ENCODE measurements at places on chromosomes 5 and 9.

GRCh38 chr9:37399336-37399735 is 23.2 kb upstream of the GRHPR start:
- no peak for DNase-seq

GRCh38 chr9:35566417-35566816 is 38.6 kb upstream of the TESK1 start:
- DNase-seq: no peak

DNA sequence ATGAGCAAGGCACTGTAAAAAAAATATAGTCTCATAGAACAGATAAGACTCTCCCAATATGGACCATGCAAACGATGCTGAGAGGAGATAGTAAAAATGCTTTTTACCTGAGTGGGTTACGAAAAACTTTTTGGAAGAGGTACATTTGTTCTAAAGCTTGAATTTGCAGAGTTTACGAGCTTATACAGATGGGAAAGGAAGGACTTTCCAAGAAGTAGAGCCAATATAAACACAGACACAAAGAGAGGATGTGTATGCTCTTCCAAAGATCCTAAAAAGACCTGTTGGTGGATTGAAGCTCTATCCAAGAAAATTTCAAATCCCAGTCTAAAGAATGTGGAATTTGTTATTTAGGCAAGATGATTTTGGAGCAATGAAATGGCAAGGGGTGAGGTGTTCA is 127.1 kb upstream of the SLCO6A1 start:
- no peak for DNase-seq

GRCh38 chr5:64458948-64459347 is 46.9 kb upstream of the RGS7BP start:
- DNase-seq: no peak

DNA sequence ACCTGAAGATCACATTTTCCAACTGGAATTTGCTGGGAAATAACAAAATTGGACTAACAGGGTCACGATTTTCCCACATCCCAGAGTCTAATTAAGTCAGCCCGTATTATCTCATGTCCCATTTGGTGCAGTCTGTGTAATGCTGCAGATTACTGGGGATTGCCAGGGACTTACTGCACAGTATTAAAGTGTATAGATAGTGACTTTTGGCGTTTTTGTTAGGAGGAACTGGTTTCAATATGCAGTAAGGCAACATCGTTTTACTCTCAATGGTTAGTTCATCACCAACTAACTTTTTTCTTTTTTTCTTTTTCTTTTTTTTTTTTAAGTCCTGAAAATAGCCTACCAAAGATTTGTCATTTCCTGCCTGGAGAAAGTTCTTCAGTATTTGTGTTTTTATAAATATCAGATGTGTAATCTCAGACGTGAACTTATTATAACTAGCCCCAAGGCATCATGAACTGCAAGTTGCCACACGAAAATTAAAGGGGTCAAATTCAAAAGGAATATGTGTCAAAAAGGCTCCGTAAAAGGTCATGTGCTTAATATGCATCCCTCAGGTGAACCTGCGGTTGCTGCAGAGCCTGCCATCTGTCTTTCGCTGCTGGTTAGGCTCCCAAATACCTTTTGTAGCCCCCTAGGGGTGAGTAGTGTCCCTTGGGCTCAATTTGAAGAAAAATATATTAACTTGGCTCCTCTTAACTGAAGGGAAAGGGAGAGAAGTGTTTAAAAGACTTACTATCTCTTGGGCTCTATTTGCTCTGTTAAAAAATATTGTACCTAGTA is 176.7 kb upstream of the ADAMTSL1 start:
- DNase-seq: no peak

DNA sequence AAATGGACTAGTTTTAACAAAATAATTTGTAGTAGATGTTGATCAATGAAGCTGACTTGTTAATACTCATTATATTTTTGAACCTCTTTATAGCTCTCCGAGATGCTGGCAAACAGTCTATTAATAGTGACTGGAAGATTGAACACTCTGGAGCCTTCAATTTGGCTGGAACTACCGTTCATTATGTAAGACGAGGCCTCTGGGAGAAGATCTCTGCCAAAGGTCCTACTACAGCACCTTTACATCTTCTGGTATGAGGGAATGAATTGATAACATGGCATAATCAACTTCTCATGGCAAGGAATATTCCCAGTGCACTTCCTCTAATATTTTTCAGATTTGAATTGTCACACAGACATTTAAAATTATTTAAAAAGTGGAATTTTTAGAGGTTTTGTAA is 68.2 kb upstream of the MINAR2 start:
- no peak for DNase-seq

GRCh38 chr9:79858508-79858907 is 286.7 kb downstream of the TLE4 start:
- peak; percentile 78 for DNase-seq

DNA sequence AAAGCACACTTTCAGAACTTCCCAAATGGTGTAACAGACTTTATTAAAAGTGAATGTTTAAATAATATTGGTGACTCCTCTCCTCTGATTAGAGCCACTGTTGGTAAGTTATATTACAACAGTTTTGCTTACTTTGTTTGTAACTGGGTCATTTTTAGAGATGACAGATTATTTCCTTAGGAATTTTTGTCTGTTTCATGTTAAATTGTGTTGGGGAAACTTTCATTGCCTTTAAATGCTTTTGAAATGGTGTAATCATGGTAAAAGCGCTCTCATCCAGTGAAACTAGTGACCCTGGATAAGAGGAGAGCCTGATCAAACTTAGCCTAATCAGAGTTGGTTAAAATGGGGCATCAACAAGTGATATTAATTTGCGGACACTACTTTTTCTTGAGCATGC is 39.4 kb downstream of the TNPO1 start:
- no peak for DNase-seq

DNA sequence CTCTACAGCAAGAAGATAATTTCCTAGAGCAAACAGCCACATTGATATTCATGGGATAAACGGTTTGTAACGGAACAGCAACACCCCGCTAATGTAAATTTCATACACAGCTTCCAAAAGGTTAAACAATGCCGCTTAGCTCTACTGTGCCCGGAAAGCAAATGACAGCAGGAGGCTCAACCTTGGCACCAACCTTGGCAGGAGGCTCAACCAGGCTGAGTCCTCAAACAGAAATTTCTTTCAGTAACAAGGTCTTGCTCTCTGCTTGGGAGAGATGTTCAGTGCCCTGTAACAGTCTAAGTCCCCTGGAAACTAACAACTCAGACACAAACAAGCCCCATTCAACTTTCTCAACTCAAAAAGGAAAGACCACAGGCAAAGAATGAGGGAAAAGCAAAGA is 11.1 kb upstream of the PPP1R2B start:
- DNase-seq: no peak

DNA sequence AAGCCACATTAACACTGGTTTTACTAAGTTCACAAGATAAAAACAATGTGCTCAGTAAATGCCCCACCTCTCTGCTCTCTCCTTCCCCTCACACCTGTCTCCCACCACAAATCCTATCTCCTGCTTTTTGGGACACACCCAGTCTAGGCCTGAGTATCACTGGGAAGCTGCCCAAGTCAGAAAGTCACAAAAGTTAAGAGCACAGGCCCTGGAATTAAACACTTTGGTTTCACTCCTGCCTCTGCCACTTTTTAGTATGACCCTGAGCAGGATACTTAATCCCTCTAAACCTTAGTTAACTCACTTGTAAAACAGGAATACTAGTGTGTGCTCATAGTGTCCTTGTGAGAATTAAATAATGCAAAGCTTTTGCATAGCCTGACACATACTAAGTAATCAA is 11.3 kb downstream of the C5 start:
- DNase-seq: no peak

- no peak for DNase-seq
Observed at GRCh38 chr5:159184858-159185381, 24.4 kb downstream of the RNF145 start.
